ENCODE measurements at places on chromosomes 7 and 10.
A peak's percentile ranks its signal among the peaks of the same experiment; 100 is the strongest.

- no peak for DNase-seq
These were observed 8.6 kb downstream of the PRKG1 start for GRCh38 chr10:51082857-51083256.

GRCh38 chr7:117034851-117035464 is 81.7 kb downstream of the ST7 start:
- DNase-seq = no peak

- no peak for DNase-seq
These were observed 77.5 kb upstream of the STEAP1B start for GRCh38 chr7:22577470-22578001.

- no peak for DNase-seq
These were observed 41.4 kb upstream of the FAM3C start for GRCh38 chr7:121437470-121437869.

- DNase-seq = no peak
These were observed 2.9 kb downstream of the ELFN1 start for GRCh38 chr7:1672851-1673486.

- no peak for DNase-seq
These were observed 224.1 kb downstream of the DOCK4 start for GRCh38 chr7:111982133-111982532.

GRCh38 chr10:77692782-77693181 is 55.2 kb upstream of the KCNMA1 start:
- no peak for DNase-seq

DNA sequence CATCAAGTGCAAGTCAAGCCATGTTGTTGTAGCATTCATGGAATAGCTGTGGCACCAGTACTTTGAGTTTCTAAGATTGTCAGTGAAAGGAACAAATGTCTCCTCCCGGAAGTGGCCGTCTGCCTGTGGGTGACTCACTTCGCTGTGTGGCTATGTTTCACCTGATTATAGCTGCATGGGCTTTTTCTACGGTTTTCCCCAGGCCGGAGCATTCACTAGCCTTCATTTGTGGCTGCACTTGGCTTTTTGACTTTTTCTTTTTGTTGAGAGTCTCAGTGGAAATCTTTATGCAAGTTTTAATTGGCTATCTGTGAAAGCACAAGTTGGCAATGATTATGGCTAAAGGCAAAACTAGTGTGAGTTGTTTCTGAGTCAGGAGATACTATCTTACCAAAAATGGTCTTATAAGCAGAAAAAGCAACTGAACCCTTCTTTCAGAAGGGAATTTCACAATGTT is 35.0 kb downstream of the SRI start:
- no peak for DNase-seq

DNA sequence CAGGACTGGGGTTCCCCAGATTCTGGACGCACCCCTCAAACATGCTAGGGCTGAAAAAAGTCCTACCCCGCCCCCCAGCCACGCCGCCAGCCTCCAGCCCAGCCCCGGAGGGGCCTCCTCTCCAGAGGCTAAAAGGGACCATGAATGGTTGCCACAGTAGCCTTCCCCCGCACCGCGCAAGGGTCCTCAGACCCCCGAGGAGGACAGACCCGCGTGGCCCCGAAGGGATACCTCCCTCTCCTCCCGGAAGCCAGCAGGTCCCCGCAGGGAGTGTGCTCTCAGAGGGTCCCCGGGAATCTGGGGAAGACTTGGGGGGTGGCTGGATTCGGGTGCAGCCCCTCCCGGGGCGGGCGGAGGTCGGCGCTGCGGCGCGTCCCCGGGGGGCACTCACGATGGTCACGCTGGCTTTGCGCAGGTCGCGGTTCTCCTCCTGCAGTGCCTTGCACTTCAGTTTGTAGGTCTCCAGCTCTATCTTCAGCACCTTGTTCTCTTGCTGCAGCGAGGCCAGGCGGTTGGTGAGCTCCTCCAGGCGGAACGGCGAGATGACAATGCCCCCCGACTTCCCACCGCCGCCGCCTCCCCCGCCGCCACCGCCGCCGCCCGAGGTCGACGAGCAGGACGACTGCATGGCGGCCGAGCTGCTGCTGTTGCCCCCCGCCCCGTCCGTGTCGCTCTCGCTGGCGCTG is 482 bp downstream of the CCDC6 start:
- no peak for DNase-seq

GRCh38 chr7:137790828-137791227 is 55.9 kb downstream of the DGKI start:
- DNase-seq = no peak

- no peak for DNase-seq
These were observed 20.0 kb downstream of the PDSS1 start for GRCh38 chr10:26717476-26717875.

GRCh38 chr10:130470286-130470685 is 334.1 kb downstream of the GLRX3 start:
- DNase-seq = no peak

DNA sequence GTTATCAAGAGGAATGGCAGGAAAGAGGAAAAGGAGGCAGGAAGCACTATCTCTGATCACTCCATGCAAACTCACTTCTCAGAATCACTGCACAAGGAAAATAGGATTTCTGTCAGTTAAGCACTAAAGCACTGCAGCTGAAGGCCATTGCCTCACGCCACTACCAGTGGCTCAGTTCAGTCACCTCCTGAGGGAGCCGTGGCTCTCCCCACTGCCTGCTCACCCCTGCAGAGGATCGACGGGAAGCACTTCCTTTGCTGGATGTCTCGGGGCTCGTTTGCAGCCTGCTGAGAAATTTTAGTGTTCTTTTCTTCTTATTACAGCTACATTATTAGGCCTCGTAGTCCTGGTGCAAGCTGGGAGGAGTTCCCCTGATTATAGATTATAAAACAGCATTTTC is 90.1 kb upstream of the ADCY1 start:
- no peak for DNase-seq

DNA sequence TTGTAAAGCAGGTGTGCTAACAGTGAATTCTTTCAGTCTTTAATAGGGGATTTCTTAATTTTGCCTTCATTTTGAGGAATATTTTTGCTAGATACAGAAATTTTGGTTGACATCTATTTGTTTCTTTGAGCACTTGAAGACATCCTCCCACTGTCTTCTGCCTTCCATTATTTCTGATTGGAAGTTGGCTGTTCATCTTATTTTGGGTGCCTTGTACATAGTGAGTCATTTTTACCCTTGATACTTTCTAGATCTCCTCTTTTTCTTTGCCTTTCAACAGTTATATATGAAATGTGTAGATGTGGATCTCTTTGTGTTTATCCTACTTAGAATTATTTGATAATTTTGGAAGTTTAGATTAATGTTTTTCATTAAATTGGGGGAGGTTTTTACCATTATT is 631.0 kb downstream of the AUTS2 start:
- no peak for DNase-seq

GRCh38 chr10:470339-471003 is 219.0 kb downstream of the DIP2C start:
- DNase-seq = no peak

- DNase-seq = no peak
These were observed 144.7 kb upstream of the SEMA3A start for GRCh38 chr7:84339306-84339705.

DNA sequence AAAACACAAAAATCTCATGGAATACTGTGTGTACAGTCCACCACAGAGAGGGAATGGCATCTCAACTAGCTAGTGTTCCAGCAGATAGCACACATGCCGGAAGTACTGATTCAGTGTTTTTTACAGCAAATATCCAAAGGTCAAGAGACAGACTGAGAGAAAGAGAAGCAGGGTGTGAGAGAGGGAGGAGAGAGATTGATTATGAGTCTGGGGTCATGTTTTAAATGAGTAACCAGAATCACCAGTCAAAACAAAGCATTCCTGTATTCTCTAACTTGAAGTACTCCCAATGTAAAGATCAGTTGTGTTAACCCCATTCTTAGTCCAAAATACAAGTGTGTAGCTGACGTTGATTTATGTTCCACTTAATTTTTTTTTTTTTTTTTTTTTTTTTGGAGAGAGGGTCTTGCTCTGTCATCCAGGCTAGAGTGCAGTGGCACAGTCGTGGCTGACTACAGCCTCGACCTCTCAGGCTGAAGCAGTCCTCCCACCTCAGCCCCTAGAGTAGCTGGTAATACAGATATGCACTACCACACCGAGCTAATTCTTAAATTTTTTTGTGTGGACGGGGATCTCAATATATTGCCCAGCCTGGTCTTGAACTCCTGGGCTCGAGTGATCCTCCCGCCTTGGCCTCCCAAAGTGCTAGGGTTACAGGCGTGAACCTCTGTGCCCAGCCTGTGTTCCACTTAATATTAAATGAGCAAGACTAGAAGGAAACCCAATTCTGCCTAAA is 114.2 kb downstream of the TAF3 start:
- peak; percentile 65 for DNase-seq

GRCh38 chr7:92636018-92636560 is 45.9 kb upstream of the FAM133B start:
- DNase-seq = no peak

DNA sequence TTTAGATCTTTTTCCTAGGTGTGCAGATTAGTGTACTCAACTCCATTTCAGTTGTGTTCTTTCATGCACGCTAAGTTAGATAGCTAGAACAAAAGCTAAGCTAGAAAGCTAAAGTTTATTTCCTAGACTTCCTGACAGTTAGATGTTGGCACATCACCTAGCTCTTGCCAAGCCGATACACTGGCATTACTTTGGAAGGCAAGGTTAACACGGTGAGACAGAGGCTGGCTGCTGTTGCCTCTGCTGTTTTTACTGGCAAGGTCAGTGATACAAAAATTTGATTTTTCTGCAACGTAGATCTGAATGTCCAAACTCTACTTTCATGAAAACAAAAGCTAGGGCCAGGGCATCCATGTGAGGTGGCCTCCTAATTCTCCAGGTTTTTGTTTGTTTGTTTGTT is 203.4 kb downstream of the IMMP2L start:
- DNase-seq = no peak

DNA sequence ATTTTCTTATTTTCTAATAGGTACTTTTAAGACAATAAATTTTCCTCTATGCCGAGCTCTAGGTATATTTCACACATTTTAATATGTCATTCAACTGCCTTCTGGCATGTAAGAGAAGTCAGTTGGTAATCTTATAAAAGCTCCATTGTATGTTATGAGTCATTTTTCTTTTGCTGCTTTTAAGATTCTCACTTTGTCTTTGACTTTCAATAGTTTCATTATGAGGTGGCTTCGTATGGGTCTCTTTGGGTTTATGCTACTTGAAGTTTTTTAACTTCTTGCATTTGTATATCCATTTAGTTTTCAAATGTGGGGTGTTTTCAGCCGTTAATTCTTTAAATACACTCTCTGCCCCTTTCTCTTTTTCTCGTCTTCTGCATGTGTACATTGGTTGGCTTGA is 80.5 kb downstream of the ABCA13 start:
- no peak for DNase-seq

DNA sequence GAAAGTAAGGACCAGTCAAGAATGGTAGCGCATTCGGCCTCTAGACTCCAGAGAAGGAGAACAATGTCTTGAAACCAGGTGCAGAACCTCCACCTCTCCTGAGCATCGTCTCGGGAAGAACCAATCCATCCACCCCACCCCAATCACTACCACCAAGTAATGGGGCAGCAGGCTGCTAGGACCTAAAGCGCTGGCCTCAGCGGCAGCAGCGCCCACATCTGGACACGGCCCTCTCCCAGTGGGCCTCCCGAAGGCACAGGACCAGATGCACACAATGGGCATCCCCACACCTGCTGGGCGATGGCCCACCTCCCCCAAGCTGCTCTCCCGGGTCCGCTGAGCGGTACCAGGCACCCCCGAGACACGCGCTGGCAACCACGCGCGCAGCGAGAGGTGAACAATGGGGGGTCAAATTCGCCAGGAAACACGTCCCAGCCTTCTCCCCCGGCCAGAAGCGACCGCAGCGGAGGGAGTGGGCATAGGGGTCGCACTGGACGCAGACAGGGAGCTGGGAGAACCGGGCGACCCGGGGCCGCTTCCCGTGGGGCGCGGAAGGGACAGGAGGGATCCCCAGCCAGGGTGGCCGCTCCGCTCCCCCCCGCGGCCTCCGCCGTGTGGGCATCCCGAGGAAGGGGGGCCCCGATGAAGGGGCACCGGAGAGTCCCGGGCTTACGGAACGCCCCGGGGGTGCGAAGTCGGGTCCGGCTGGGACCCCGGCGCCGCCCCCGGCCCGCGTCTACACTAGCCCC is 506 bp downstream of the CTTNBP2 start:
- peak; percentile 16 for DNase-seq

- DNase-seq = no peak
These were observed 11.3 kb upstream of the TAS2R3 start for GRCh38 chr7:141752634-141753033.

DNA sequence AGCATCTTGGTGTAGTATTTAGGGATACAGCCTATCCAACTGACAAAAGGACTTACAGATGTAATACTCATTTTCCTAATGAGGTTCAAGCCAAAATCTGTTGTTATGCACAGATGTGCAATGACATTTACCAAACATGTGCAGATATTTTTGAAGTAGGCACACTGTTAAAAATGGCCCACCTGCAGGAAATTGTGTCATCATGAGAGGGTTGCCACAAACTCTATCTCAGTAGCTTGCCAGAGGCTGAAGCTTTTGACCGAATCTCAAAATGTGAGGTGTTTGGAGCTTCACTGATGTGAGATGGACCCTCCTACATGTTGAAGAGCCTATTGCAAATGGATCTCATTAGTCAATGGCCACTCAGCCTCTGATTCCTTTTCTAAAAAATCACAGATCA is 89.7 kb upstream of the CSTF2T start:
- no peak for DNase-seq

GRCh38 chr10:91598211-91598977 is 34.5 kb downstream of the PPP1R3C start:
- peak; percentile 46 for DNase-seq

DNA sequence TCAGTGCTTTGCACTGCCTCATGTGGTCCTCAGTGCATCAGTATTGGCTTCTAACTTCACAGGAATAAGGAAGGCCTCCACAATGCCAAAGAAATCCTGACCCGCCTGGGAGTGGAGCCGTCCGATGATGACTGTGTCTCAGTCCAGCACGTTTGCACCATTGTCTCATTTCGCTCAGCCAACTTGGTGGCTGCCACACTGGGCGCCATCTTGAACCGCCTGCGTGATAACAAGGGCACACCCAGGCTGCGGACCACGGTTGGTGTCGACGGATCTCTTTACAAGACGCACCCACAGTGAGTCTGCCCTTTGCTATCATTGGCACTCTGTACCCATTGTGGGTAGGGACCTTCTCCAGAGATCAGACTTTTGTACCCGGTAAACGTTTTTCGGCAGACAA is 36.9 kb downstream of the TACR2 start:
- no peak for DNase-seq

GRCh38 chr10:96212911-96213310 is 58.5 kb downstream of the BLNK start:
- DNase-seq = no peak
